ENCODE measurements at places on chromosomes 11 and 22. TPM values are rescaled to one million over a fixed set of nuclear protein-coding genes. Genes with fewer than 3 reads are reported as not detected.

DNA sequence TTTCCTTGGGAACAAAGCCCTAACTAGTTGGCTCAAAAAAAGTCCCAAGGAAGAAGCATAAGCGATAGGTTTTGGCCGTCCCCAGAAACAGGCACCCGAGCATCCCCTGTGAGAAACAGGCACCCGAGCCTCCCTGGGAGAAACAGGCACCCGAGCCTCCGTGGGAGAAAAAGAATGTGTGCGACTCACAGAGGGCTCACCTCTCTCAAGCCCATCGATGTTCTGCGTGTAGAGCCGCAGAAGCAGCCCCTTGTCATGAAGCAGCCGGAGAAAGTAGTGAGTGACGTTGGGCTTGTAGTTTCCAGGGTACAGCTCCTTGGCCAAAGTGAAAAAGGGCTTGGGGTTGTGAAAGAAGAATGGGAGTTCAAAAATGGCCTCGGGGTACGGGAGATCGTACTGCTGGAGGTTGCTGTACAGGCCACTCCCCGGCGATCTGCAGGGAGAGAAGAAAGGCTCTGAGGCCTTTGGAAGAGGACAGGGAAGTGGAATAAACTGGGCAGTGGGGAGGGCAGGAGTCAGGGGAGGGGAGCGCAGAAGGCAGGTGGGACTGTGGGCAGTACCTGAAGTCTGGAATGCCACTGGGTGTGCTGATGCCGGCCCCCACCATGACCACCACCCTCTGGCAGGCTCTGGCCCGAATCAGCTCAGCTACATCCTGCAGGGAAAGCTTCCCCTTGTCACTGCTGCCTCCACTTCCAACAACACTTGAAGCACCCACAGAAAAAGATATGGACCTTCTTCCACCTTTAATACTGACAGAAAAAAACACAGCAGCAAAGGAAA lies 3.2 kb downstream of the SIRT3 start:
- no peak for DNase-seq

GRCh38 chr22:17891481-17892167 lies 117.4 kb upstream of the BID start:
- DNase-seq: no peak

Gene CLTCL1
- total RNA-seq: 2.8 TPM

Gene ANO1
- 7.5 TPM for total RNA-seq

Gene GTSE1
- 21.5 TPM for total RNA-seq

Gene MB
- total RNA-seq: 2.3 TPM
